ENCODE measurements at places on chromosomes 16 and 17.

DNA sequence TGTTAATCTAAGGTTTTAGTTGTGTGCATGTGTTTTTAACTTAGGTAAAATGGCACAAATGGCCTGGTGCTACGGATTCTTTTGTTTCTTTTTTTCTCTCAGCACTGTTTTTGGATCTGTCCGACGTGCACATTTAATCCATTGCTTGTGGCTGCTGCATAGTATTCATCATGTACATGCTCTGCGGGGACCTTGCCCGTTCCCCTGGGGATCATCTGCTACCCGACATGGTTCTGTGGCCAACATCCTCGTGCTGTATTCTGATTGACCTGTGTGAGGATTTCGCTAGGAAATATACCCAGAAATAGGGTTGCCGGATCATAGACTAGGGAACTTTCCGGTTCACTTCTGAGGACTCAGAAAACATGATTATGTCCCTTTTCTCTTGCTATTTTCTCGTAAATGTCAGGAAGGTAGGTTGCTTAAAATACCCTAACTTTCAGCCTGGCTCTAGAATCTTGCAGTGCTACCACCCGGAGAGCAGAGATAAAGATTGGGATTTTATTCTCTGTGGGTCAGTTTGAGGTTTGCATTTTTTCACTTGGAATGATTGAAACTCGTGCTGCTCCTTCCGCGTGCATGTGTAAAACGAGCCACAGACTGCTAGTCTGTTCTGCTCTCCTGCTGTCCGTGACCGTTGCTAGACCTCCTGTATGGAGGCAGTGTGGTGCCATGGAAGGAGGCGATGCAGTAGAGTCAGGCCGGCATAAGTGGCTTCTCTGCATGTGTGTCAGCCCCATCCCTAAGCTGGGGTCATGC is 42.9 kb downstream of the LDHD start:
- no peak for DNase-seq

DNA sequence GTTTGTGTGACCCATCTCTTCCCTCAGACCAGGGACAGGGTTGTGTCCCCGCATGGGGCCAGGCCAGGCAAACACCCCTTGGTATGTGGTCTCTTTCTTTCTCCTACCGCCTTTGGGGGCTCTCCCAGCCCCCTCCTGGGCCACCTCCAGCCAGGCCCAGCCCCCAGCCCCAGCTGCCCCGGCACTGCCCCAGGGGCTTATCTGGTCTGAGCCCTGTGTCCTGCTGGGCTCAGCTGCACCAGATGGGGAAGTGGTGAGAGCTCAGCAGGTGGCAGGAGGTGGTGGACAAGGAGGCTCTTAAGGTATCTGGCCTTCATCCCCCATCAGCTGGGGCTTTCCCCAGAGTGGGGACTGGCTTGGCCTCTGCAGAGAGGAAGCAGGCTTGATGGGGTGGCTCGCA is 8.7 kb downstream of the ADAM11 start:
- DNase-seq = no peak

DNA sequence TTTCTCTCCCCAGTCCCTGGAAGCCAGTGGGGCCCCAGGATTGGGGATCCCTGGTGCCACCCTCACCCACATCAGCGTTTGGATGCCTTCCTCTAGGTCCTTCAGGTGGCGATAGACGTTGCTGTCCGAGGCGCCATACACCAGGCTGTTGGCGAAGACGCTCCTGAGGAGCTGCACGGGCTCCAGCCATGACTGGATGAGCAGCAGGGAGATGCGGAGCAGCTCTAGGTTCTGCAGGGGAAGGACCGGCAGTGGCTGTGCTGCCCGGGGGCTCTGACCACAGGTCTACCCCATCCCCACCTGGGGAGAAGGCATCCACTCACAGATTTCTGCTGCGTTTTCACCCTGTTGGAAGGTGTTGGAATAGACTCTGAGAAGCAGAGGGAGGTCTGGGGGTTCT is 1.0 kb downstream of the GH2 start:
- no peak for DNase-seq

- DNase-seq = no peak
Measured at GRCh38 chr16:65119435-65119834, 2.4 kb downstream of the CDH11 start.

DNA sequence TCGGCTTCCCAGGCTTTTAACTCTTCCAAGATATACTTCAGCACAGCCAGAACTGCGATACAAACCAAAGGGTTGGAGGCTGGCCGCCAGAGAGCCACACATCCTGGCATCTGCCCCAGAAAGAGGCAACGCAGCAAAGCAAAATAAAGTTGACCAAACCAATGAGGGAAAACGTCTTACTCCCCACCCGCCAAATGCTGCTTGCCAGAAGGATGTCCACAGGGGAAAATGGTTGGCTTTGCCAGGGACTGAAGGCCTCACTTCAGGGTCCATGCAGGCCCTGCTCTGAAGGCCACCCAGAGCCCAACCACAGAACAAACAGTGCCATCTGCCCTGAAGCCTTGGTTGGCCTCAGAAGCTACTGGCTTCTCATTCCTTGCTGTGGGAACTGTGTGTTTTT is 15.0 kb downstream of the CACNG1 start:
- no peak for DNase-seq

DNA sequence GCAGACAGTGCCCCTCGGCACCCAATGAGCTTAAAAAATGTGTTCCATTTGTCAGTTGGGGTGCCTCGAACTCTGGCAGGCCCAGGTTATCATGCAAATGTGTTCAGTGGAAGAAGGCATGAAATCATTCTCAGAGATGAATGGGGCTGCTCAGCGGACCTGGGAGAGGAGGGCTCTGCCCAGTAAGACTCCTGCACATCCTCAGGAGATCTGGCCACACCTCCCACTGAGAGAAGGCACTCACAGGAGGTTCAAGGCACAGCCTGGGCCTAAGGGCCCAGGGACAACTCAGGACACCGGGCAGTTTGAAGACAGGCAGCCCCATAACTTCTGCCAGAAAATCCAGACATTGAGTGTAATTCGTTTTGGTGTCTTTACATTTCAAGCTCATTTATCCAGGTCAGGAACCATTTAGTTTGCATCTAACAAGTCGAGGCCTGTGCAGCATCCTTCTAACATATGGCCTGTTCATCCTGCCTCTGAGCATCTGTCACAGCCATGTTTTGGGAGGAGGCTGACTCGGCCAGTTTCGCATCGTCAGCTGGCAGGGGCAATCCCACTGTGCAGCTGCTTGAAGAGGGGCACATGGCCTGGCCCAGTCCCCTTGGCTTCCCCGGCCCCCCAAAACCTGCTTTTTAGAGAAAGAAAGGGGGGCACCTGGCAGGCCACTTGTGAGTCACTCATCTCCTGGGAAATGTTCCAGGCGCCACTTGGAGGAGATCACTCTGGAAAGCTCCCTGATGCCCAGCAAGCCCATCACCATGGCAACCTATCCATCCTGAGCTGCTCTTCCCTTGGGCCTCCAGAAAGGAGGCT is 31.2 kb upstream of the BCAR1 start:
- no peak for DNase-seq
